Fibroblast of skin of abdomen (primary cell): ENCODE measurements at places on chromosomes 3 and 15.
A peak's percentile ranks its signal among the peaks of the same experiment; 100 is the strongest.

- peak; percentile 73 for DNase-seq
Measured at GRCh38 chr15:29925227-29926082, 103.2 kb upstream of the TJP1 start.

DNA sequence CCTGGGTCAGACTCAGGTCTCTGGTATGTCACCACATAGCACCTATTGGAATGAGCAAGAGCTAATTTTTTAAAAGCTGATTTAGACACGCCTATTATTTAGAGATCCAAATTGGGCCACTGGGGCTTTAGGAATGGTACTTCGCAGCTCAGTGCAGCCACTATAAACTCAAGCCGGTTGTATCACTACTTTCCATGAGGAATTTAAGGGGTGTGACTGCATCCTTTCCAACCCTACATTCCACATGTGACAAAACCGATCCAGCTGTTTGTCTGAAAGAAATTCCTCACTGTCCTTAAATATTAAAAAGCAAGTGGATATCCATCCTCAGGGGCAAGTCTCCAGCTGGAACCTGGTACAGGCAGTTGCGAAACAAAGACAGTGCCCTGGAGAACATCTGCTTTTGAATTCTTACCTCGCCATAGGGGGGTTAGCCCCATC, 12.8 kb downstream of the VGLL3 start:
- peak; percentile 63 for DNase-seq

GRCh38 chr3:5144316-5144994, 22.4 kb downstream of the ARL8B start:
- no peak for DNase-seq

DNA sequence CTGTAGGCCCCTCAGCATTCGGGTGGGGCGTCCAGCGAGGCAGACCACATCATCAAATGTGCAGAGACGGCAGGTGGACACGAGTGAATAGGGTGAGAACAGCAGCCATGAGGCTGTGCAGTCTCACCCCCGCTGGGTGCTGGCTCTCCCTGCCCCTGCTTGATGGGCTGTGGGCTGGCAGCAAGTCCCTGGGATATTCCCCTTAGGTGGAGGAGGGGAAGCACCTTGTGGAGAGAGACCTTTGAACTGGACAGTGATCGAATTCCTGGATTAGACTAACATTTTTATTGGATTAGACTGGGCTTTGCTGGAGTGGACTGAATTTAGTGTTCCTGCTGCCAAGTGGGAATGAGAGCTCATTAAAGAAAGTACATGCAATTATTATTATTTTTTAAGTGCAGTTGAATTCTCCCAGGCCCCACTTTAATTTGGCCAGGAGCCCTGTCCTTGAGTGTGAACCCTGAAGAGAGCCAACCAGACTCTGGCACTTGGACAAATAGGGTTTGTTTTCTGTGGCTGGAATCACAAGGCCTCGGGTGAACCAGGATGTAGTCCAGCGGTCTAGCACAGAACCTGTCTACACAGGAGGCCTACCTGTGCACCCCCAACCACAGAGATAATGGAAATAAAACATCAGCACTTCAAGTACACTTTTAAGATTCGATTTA, 193.1 kb downstream of the ABHD5 start:
- no peak for DNase-seq

GRCh38 chr3:24359102-24359501, 135.5 kb downstream of the THRB start:
- DNase-seq = no peak

- peak; percentile 9 for DNase-seq
Measured at GRCh38 chr3:67601919-67602608, 52.3 kb downstream of the SUCLG2 start.

GRCh38 chr3:36846406-36846805, 82.1 kb upstream of the DCLK3 start:
- no peak for DNase-seq

DNA sequence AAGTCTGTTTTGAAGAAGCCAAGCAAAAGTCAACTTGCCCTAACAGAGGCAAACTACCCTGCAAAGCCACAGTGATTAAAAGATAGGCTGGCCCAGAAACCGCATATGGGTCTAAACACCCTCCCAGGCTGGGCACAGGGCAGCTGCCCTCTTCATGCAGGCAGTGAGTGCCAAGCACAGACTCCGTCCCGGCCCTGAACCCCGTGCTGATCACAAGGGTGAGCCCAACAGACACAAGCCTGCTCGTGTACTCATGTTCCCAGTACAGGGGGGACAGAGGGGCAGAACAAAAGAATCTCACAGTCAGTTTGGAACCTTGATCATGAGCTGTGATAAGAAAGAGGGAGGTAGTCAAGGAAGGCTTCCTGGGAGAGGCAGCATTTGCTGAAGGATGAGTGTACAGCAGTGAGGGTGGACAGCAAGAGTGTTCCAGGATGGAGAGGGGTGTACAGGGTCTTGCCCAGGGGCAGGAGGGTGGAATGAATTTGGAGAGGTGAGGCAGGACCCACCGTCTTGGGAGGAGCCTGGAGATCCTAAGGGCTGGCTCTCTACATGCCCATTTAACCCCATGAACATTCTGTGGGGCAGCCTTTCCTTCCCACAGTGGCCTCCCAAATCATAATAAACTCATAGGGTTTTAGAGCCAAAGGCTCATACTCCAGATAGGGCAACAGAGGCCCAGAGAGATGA, 43.2 kb upstream of the PRR23E start:
- no peak for DNase-seq

- no peak for DNase-seq
Measured at GRCh38 chr3:16944356-16944755, 59.6 kb downstream of the PLCL2 start.

DNA sequence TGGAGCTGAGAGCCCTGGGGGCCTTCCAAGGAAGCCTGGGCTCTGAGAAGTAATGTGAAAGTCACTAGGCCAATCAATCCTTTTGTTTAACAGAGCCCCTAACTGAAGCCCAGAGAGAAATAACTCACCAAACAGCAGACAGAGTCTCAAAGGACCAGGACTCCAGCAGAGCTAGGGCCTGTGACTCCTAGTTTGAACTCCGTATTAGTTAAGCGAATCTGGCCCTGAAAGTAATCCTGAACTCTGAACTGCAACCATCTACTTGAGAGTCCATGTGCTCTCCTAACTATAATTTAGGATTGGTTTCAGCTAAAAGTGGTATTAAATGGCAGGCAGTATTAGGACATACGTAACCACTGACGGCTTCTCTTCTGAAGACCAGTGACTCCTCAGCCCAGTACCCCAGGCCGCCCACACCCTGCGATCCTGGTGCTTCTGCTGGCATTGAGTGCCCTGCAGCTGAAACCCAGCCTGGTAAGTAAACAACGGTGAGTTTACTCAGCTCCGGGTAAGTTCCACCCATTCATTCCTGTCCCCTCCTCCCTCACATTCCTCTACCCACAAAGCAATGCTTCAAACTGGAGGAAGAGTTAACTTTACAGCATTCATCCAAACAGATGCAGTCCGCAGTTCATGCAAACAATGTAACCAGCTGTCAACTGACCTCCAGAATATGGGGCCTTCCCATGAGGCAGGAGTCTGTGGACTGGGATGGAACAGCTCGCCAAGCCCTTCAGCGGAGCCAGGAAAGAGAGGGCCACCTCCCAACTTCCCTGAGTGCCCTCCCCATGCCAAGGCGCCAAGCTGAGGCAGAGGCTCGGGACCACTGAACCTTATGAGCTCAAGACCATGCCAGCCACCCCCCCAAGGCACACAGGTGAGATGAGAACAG, 7.3 kb downstream of the MYO5C start:
- no peak for DNase-seq

GRCh38 chr15:61715082-61715481, 345.2 kb downstream of the VPS13C start:
- no peak for DNase-seq

DNA sequence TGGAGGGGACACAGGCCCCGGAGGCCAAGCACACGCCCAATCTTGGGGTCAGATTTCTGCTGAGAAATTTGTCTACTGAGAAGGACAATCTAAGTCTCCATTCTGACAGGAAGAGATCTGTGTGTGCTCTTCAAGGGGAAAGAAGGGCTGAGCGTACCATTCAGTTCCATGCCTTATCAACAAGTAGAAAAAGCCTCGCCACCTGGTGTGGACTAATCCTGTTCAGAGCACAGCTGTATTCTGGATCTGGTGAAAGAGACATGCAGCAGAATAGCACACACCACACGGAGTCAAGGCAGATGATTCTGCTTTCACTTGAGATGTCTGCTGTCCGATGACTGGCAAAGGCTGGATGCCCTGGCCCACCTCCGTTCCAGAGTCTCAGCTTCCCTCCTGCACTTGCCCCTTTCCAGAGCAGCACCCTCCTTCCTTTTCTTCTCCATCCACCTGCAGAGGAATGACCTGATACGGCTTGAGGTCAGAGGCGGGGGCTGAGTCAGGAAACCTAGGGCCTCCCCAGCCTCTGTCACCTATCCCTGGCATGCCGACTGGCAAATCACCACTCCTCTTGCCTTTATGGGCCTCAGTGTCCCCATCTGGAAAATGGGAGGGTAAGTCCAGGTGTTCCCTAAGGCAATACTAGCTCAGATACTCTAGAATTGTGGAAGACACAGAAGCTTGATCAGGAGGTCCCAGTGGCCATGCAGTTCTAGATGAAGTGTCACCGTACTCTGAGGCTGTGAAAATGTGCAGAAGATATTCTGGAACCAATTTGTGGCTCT, 36.9 kb upstream of the CTSH start:
- no peak for DNase-seq

DNA sequence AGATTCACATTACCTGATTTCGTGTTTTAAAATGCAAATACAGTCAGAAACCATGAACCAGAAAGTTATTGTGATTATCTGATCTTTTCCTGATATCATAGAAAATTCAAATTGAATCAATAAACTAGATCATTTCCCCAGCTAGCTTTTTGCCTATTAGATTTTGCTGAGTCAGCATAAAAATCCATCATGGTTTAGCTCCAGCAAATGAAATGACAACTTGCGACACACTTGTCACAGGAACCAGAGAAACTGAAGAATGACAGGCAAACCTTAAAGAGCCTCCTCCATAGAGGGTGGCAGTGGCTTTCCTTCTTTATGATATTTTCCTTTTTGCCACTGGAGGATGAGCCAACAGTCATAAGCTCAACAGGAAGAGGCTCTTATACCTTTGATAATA, 30.6 kb upstream of the TMEM108 start:
- no peak for DNase-seq

DNA sequence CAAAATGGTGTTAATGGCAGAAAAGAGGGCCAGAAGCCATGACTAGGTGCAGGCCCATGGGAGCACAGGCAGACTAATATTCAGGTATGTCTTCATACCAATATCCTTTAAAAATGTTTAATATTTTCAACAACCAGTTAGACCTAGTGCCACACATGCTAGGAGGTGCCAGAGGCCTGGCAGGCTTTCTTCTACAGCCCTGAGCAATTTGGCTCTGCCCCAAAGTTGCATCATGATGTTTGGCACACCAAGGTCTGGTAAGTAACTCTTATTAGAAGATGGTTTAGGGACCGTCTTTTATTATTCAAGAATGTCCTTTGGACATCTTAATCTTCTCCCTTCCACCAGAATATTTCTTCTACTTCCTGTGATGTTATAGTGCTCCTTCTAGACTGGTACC, 34.8 kb downstream of the MITF start:
- no peak for DNase-seq

DNA sequence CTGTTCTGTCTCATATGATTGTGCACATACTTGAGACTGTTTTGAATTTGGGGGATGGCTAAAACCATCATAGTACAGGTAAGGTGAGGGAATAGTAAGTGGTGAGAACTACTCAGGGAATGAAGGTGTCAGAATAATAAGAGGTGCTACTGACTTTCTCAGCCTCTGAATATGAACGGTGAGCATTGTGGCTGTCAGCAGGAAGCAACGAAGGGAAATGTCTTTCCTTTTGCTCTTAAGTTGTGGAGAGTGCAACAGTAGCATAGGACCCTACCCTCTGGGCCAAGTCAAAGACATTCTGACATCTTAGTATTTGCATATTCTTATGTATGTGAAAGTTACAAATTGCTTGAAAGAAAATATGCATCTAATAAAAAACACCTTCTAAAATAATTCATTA, 5.1 kb downstream of the CCR5 start:
- DNase-seq = no peak

DNA sequence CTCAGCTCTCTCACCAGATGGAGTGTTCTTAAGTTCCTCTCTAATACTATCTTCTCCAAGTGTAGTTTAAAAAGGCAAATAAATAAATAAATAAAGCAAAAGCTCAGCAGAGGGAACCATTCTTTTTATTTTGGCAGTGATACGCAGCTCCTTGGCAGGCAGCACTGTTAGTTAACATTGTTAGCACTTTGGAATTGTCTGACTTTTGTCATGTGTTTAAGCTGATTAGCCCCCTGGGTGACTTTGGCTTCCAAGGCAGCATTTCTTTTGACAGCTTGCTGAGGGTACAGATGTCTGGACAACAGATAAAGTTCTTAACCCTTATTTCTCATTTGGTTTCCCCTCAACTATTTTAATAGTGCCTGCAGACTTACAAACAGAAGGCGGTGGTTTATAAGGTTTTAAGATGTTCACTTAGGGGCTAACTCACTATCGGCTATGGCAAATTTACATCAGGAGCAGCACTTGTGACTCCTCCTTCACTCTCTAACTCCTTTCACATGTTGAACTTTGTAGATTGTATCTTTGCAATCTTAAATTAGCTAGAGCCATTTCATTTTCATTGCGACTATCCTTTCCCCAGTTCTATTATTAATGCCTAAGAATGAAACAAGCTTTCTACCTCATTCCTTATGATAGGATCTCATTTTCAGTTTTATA, 213.4 kb downstream of the ZBBX start:
- no peak for DNase-seq

DNA sequence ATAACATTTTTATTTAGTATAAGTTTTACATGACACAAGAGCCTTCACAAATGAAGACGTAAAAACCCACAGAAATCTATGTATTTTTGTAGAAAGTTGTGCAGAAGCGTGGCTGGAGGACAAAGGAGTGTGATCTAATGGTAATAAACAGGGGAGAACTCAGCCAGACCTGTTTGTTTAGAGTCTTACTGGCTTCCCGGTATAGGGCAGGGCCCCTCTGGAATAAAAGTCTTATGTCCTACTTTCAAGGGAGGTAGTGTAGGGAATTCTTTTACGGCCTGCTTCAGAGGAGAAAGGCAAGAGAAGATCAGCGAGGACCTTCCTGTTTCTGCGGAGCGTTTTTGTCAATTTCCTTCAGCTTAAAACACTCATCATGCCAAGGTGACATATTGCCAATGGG, 103.6 kb downstream of the TGFBR2 start:
- DNase-seq = no peak

DNA sequence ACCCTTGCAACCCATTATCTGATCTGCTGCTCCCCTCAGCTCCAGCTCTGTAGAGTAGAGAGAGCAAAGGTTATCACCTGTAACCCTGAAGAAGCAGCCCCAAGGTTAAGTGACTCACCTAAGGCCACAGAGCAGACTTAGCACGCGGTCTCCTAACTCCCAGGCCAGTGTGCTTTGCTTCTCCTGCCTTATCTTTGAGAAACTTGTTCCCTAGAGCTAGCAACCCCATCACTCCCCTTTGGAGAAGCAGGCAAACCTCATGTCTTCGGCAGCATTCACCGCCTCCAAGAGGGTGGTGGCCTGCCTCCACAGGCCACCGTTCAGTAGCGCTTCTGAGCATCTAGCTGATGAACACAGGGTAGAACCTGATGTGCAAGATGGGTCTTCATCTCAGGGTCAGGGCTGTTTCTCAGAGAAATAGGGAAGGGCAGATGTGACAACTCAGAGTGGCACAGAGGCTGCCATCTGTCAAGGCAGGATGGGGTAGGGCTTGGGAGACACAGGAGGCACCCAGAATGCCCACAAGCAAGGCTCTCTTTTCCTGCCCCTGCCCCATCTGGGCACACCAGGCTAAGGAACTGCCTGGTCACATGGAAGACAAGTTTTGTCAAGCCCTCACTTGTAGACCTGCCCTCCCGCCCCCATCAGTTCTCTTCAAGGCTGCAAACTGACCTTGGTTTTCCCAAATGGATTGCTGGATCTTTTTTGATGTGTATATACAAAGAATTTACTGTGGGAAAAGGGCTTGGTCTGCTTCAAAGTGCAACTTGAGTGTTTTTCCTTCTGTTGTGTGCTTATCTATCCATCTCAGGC, 34.9 kb upstream of the CLK3 start:
- no peak for DNase-seq
